ENCODE measurements at places on chromosomes 6 and 20. TPM values are rescaled to one million over a fixed set of nuclear protein-coding genes. Genes with fewer than 3 reads are reported as not detected.

- no peak for DNase-seq
Measured at GRCh38 chr6:137334094-137334493, 114.9 kb upstream of the IFNGR1 start.

- DNase-seq: no peak
Measured at GRCh38 chr20:8774412-8774811, 294.5 kb upstream of the PLCB4 start.

GABRR1 gene
- not detected for total RNA-seq

CALHM4 gene
- not detected for total RNA-seq

Measured in Right ventricle myocardium inferior (tissue), 1 donor.